Tongue (tissue), 3 donors: ENCODE measurements at places on chromosomes 6 and 20. TPM values are rescaled to one million over a fixed set of nuclear protein-coding genes. Genes with fewer than 3 reads are reported as not detected.

OR14J1 gene
- total RNA-seq: not detected

TOP1 gene
- 33.6 TPM for total RNA-seq

HSPA12B gene
- 26.7 TPM for total RNA-seq

CST1 gene
- total RNA-seq: not detected

LGSN gene
- total RNA-seq: not detected

SLC24A3 gene
- total RNA-seq: 33.5 TPM

AVP gene
- not detected for total RNA-seq

PRRT1 gene
- 1.2 TPM for total RNA-seq

POM121L2 gene
- total RNA-seq: not detected

ELOVL4 gene
- 2.7 TPM for total RNA-seq

ARFRP1 gene
- 36.3 TPM for total RNA-seq

GFOD1 gene
- total RNA-seq: 16.0 TPM

GABRR1 gene
- 0.41 TPM for total RNA-seq

ULBP2 gene
- not detected for total RNA-seq

ANKRD6 gene
- total RNA-seq: 17.8 TPM

ARG1 gene
- 0.92 TPM for total RNA-seq

DACT2 gene
- 2.4 TPM for total RNA-seq

- DNase-seq: no peak
Measured at GRCh38 chr20:8361779-8362178, 229.7 kb downstream of the PLCB1 start.

DNA sequence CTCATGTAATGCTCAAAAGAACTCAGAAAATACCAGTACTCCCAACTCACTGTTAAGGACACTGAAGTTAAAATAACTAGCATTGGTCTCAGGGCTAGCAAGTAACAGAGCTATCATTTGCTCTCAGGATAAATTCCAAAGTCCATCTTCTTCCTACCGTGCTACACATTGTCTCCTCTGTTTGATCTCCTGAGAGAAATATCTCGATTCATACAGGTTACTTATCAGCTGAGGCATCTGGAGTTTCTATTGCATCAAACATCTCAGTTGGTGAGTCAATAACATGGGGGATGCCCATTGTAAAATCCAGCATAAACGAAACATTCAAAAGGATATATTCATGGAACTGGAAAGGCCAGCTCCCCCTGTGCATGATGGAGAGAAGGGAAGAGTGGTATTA, 147.4 kb downstream of the BACH2 start:
- DNase-seq: no peak

- DNase-seq: no peak
Measured at GRCh38 chr6:6610031-6610591, 21.6 kb downstream of the LY86 start.

DNA sequence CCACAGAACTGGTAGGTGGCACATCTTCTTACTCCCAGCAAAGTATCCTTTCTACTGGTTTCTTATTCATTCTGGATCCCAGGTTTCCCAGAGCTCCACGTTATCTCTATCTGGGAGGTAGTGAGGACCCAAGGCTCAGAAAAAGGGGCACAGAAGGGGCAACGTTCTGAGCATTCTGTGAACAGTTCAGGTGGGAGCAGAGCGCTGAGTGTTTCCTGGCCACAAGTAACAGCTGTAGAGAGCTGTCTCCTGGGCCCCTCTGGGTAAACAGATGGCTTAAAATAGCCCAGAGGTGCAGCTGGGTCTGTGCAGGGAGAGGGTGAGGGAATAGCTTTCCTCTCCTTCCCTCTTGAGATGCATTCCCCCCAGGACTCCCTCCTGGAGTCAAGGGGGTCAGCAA, 2.1 kb downstream of the APOBEC2 start:
- peak; percentile 73 for DNase-seq

- no peak for DNase-seq
Measured at GRCh38 chr6:40205004-40205403, 270.7 kb upstream of the MOCS1 start.

DNA sequence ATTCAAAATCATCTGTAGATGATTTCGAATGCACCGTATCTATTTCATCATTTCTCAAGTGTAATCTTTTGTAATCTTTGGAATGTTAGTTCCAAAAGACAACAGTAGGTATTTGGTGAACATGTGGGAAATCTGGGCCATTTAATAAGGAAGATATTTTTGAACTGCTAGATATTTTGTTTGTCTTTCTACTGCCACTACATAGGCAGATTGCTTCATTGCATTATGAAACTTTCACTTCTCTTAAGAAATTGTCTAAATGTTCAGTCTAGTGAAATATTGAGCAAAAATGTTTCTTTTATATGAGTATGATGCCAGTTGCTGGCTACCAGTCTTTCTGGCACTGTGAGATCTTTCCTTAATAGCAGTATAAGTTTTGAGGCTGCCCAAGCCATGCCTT, 527.8 kb upstream of the RNF217 start:
- DNase-seq: no peak

- no peak for DNase-seq
Measured at GRCh38 chr6:139940741-139941729, 566.6 kb upstream of the CITED2 start.

DNA sequence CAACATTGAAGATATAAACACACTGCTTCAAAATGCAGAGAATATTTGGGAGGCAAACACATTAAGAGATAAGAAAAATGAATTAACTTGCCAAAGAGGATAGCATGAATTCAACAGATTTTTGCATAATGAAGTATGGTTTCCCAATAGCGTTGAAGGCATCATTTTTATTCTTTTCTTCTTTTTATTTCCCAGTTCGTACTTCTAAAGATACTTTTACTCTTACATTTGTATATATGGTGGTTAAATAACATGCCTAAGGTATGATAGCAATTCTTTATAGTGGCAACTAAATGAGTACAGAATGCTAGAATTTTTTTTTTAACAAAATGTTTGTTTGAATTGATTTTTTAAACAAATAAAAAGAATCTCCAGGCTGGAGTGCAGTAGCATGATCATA, 473.4 kb upstream of the MARCKS start:
- no peak for DNase-seq

DNA sequence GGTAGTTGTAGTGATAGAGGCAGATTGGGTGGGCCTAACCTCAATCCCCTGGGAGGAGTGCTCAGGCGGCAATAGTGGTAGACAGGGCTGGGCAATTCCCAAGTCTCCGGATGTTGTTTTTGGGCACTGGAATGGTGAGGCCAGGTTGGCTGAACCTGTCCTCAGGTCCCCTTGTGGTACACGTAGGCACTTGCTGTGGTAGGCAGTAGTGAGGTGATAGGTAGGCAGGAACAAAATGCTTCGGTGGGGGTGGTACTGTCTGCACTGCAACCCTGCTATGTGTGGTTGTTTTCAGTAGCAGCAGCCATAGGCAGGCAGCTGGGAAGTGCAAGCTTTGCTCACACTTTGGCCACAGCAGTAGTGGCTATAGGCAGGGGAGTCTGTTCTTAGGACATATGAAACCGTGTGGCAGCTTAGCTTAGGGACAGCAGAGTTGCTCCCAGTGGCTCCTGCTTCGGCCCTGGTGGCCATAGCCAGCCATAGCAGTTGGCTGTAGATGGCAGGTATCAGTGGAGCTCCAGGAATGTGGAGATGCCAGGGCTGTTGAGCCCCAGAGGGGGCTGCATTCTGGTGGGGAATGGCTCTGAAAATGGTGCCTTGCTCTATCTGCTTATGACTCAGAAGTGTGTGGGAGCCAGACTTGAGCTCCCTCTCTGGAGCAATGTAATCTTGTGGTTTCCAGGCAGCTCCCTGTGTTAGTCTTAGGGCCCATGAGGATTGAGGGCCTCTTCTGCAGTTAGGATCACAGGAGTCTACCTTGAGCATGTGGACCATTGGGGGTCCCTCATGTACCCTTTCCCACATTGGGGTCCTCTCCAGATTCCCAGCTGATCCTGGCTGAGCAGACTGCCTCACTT, 241.8 kb upstream of the BMP2 start:
- DNase-seq: no peak

DNA sequence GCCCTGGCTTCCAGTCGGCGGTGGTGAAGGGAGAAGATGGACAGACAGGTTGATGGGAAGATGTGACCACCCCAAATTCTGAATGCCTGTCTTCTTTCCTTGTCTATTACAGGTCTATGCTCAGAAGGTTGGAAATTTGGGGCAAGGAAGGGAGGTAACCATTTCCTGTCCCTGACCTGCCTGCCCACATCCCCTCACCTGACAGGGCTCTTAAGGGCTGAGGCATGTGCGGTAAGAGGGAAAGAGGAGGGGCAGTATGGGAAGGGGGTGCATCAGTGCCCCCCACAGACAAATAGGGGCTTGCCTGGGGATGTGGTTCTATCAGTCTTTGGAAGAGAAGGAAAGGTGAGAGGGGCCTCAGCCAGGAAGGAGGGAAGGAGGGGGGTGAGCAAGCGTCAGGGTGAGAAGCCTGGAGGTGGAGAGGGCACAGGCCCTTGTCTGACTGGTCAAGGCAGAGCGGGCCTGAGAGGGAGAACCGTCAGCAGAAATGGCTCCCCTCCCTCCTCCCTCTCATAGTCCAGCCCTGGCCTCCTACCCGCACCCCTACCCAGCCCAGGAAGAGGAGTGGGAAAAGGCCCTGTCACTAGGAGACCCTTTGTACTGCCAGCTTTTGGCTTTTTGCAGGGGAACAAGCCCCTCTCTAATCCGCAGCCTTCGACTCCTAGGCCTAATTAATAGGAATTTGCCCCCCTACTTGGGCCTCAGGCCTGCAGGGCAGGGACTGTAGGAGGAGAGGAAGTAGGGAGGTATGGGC, 104.4 kb upstream of the FOXP4 start:
- DNase-seq: no peak

DNA sequence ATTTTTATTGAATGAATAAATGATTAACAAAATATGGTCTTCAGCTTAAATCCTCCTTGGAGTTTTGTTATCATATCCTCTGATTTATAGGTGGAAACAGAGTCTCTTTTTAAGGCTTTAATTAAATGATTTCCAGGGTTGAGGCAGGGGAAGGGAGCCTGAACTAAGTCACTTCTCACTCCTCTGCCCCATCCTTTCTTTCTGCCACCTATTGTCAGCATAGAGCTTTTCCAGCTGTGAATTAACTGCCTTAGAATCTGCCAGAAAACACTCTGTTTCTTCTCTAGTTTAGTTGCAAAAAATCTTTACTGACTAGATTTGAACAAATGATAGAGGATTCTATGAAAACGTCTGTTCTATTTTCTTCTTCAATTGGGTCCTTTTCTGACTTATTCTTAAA, 9.8 kb downstream of the OGFRL1 start:
- DNase-seq: no peak

GRCh38 chr6:6709106-6709505, 120.6 kb downstream of the LY86 start:
- no peak for DNase-seq

- no peak for DNase-seq
Measured at GRCh38 chr6:91822581-91822980, 1235.7 kb upstream of the MAP3K7 start.

GRCh38 chr6:37570482-37571133, 70.9 kb upstream of the CCDC167 start:
- no peak for DNase-seq

- peak; percentile 57 for DNase-seq
Measured at GRCh38 chr6:422433-423054, 31.0 kb downstream of the IRF4 start.

- DNase-seq: no peak
Measured at GRCh38 chr20:35572838-35573237, 31.0 kb downstream of the ERGIC3 start.

DNA sequence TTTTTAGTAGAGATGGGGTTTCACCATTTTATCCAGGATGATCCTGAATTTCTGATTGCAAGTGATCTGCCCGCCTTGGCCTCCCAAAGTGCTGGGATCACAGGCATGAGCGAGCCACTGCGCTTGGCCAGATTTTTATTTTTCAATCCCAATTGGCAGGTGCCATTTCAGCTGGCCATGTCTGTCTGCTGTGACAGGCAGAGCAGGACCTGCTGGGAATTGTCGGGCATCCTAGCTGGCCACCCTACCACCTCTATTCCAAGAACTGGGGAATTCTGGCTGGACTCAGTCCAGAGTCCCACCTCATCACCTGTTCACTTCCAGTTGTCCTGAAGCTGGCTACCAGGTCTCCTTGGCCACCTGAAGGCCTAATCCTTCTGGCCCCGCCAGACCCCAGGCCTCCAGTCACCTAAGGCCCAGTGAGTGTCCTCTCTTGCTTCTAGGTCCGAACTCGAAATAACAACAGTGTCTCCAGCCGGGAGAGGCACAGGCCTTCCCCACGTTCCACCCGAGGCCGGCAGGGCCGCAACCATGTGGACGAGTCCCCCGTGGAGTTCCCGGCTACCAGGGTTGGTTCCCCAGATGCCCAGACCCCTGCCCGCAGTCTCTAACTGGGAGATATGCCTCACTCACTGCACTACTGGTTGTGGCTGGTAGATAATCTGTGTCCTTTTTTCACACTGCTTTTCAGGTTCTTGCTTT, 24.0 kb downstream of the DNMT3B start:
- DNase-seq: no peak

DNA sequence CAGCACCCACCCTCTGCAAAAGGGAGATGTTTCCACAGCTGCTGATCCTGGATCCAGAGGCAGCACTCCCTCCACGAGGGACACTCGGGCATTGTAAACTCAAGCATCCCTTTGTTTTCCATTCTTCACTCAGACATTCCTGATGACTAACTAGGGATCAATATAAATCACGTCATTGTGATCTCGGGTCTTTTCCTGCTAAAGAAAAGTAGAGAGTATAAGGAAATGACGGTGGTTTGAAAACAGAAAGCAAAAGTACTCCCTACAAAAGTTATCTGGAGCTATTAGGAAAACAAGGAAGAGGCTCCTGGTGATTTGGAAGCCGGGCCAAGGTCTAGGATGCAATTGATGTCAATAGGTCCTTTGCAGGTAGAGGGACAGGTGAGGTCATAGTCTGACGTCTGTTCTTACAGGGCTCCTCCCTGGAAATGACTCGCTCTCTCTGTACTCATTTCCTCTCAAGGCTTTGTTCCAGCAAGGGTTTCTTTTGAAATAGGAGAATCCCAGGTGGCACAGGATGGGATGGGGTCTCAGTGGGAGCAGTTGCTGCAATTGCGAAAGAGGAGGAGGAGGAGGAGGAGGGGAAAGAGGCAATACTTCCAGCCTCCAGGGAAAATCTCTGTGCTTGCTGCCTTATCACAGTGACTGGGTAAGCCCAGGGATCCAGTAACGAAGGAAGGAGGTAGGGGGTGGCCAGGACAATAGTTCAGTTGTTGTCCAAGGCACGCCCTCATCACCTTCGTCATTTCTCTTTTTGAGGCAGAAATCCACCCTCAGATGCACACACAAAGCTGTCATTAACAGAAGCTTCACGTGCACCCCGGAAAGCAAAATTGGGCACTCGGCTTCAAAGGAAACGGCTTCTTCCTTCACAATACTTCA, 222.8 kb downstream of the LY86 start:
- peak; percentile 60 for DNase-seq

- peak; percentile 79 for DNase-seq
Measured at GRCh38 chr6:167819576-167819975, 7.1 kb upstream of the AFDN start.

GRCh38 chr6:1781152-1781816, 171.6 kb downstream of the FOXC1 start:
- DNase-seq: no peak

GRCh38 chr6:82006027-82006738, 241.4 kb downstream of the IBTK start:
- no peak for DNase-seq

DNA sequence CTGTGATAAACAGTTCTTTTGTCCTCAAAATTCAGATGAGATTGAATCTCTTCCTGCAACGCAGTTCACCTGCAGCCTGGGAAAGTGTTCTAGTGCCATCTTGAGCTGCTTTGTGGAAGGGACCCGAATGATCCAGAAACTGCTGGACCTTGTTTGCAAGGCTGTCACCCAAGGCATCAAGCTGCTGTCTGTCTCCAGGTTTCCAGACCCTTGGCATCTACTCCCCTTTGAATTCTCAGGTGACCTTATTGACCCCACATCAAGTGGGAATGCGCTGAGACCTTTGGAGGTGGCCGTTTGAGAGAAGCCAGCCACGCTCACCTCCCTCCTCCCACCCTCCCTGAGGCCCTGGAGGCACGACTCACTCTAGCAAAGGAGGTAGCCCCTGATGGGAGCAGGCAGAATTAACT, 112.5 kb downstream of the EDN3 start:
- peak; percentile 52 for DNase-seq
